ENCODE measurements at places on chromosomes 11 and 22.

GRCh38 chr22:48425091-48425506 is 1402.6 kb downstream of the BRD1 start:
- no peak for DNase-seq

DNA sequence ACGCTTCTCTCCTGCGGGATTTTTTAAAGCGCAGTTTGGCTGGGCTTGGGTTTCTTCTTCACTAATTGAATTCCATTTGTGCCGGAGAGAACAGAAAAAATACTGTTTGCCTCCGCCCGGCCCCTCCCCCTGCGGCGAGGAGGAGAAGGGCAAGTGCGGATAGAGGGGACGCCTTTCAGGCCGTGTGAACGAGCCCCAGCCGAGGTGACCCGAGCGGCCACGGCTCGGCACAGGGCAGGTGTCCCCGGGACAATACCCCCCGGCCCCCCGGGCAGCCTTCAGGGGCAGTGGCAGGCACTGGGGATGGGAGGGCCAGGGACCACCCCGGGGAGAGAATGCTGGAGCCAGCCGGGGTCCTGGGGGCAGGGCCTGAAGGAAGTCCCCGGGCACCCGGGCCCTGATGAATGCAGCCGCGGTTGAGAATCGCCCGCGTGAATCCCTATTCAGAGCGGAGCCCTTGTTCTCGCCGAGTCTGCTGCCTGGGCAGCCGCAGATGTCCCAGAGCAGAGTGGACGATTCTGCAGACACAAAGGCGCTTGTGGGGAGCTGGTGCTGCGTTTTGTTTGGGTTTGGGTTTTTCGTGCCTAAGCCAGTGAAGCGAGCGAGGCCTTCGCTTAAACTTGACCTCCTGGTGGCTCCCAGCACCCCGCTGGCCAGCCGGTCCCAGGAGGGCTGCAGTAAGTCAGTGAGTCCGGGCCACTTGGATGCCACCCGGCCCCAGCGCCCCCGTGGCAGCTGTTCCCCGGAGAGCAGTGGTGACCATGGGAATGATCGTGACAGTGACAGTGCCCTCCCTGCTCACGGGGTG is 96.0 kb downstream of the WNT7B start:
- DNase-seq, result no peak

DNA sequence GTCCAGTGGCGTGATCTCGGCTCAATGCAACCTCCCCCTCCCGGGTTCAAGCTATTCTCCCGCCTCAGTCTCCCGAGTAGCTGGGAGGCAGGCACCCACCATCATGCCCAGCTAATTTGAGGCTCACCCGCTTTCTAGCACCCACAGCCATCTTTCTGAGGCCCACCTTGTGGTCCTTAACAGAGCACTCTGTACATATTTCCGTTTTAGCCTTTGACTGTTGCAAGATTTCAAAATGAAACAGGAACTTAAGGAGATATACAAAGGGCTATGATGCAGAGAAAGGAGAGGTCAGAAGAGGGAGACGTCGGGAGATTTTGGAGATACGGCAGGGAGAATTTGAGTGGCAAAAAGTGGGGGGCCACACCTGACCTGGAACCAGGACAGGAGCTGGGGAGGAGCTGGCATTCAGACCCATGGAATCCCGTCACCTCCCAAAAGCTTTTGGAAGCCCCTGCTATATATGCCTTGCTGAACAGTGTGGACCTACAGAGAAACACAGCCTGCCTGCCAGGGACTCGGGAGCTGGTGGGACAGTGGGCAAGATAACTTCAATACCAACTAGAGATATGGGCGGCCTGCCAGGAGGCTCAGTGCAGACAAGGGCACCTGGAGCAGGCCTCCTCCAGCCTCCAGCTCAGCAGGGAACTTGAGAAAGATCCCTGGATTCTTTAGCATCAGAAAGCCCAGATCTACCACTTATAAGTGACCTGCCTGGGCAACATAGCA is 8.0 kb upstream of the CLCF1 start:
- DNase-seq, result no peak

- DNase-seq, result no peak
Measured at GRCh38 chr11:66271816-66272215, 3.4 kb downstream of the RAB1B start.

GRCh38 chr22:37784829-37785495 is 22.8 kb upstream of the GCAT start:
- peak; percentile 73 for DNase-seq

- DNase-seq, result no peak
Measured at GRCh38 chr22:32024796-32025195, 18.3 kb upstream of the SLC5A1 start.

DNA sequence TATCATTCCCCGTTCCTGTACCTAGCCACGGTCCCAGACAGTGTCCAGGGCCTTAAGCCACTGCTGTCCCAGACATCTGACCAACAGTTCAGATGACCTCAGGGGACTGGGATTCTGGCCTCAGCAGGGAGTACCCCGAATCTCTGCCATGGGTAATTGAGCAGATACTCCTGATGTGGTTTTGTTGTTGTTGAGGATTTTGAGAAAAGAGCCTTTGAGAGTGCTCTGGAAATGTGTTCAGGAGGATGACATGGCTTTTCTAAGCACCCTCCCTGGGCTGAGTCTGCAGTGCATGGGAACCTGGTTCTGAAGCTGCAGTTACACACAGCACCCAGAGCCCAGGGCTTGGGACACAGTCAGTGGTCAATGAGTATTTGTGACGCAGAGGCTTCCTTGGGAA is 30.4 kb downstream of the ADAMTS15 start:
- no peak for DNase-seq

DNA sequence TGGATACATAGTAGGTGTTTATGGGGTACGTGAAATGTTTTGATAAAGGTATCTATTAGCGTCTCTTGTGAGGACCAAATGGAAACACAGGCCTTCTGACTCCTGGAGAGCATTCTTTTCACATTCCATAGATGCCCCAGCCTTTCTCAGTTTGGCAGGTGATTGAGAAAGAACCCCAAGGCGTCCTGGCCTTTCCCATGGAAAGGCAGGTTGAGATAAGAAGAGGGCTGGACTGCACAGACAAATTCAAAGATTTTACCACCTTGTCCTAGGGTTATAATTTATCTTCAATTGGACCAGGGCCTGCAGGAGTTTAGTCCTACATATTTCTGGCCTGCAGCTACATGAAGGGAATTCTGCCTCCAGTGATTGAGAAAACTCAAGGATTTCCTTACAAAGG is 661 bp upstream of the OLFML1 start:
- no peak for DNase-seq

DNA sequence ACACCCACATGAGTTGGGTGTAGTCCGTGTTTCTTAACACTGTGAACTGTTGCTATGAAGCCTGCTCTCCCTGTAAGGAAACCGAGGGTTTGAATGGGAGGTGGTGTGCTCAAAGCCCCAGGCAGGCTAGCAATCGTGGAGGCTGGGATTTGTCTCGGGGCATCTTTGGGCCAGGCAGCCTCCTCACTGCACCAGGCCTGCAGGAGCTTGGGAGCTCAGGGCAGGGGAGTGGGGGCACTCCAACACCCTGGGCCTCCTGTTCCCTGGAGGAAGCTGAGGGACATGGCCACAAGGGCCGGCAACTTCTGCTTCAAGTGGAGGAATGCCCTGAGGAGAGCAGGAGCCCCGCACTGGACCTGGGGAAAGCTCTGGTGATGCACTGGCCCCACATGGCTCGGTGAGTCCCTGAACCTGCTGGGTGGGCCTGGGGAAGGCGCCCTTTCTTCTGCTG is 164.7 kb upstream of the B3GAT1 start:
- DNase-seq, result no peak

GRCh38 chr22:30312053-30312452 is 14.7 kb downstream of the TBC1D10A start:
- no peak for DNase-seq

GRCh38 chr11:119764108-119764868 is 35.3 kb upstream of the NECTIN1 start:
- no peak for DNase-seq

DNA sequence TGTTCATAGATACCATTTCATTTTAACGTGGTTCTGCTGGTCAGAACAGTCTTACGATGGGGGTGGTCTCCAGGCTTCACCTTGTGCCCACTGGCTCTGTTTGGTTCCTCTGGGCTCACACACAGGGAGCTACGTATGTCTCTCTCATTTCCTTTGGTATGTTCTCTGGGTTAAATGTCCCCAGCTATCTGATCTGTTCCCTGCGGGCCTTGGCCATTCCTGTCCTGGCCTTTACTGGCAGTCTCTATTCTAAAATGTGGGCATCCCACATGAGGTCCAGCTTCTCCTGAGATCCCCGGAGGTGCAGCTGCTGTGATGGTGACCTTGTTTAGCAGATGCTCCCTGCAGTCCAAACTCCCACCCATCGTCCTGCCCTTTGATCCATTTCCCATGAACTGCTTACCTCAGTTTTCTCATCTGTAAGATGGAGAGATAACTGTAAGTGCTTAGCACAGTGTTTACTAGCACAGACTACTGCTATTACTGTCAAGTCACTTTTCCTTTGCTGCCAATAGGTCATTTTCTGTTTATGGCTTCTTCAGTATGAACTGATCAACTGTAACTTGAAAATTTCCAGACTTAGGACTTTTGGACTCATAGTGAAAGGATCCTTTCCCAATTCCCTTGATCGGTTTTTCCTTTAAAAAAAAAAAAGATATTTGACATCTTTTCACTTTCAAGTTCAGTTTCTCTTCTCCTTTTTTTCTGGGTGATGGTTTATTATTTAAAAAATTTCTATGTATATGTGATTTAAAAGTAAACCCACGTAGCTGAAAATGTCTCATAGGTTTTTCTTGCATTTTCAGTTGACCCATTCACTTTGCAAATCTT is 92.9 kb downstream of the PTPRJ start:
- no peak for DNase-seq

GRCh38 chr11:14942745-14943144 is 29.4 kb downstream of the CALCA start:
- no peak for DNase-seq

DNA sequence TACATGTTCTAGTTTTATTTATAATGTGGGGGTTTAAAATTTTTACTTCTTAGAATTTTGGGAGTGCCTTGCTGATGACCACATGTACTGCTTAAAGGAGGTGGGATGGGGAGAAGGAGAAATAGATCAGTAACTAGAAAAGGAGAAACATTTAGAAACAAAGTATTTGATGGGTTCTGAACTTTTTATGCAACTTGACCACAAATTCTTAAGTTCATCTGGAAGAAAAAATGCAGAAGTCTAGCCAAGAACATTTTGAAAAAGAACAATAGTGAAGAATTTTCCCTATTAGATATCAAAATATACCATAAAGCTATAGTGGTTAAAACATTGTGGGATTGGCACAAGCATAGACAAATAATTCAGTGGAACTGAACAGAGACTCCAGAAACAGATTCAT is 73.3 kb upstream of the AMPD3 start:
- DNase-seq, result no peak

Measured in LoVo (cell line).